ENCODE measurements at places on chromosomes 3 and 15. TPM values are rescaled to one million over a fixed set of nuclear protein-coding genes. Genes with fewer than 3 reads are reported as not detected.

Gene MYEF2
- total RNA-seq, result 4.1 TPM

Gene DUOXA2
- total RNA-seq, result not detected

Gene CGNL1
- total RNA-seq, result 0.24 TPM

Gene PDE12
- total RNA-seq, result 17.6 TPM

Gene PLA2G4F
- not detected for total RNA-seq

- DNase-seq, result peak; percentile 30
Observed at GRCh38 chr3:72230774-72231379, 445.9 kb upstream of the PROK2 start.

DNA sequence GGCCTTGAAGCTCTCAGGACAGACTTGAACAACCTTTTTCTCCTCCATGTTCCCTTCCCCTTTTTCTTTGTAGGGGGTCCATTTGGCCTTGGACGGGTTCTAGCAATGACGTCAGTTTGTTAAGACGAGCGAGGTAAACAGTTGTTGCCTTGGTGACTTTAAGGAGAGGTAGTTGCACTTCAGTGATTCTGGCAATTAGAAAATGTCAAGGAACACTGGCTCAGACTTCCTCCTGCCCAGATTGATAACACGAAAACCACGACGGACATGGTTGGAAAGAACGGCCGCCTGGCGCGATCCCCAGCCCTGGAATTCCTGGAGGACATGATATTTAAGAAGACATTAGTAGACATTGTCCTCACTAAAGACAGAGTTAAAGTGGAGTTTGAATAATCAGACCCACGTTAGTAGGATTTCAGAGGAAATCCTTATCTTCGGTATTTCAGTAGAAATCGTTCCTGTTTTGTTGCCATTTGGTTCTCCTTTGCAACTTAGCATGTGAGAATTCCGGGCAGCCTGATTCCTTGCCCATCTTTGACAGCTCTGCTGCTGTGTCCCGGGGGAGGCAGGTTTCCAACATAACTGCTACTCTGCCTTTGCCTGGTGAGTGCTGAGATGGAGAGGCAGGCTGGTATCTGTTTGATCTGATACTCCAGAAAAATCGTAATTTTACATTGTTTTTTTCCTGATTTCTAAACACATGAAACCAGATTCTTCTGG is 87.3 kb downstream of the ST6GAL1 start:
- DNase-seq, result no peak

- no peak for DNase-seq
Observed at GRCh38 chr15:68400066-68400456, 31.9 kb downstream of the ITGA11 start.

- DNase-seq, result peak; percentile 17
Observed at GRCh38 chr3:179410331-179410730, 40.9 kb downstream of the GNB4 start.

DNA sequence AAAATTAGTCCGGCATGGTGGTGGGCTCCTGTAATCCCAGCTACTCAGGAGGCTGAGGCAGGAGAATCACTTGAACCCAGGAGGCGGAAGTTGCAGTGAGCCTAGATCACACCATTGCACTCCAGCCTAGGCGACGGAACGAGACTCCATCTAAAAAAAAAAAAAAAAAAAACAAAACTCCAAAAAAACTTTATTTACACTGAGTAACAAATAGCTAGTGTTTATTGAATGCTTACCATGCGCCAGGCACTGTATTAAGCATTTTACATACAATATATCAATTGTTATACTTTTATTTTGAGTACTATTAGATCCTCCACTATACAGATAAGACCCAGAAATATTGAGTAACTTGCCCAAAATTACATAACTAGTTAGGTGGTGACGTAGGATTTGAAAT is 17.4 kb upstream of the ARIH1 start:
- DNase-seq, result no peak

GRCh38 chr3:29164825-29165224 is 116.0 kb upstream of the RBMS3 start:
- DNase-seq, result no peak

GRCh38 chr3:146092230-146092629 is 68.8 kb downstream of the PLOD2 start:
- no peak for DNase-seq

- no peak for DNase-seq
Observed at GRCh38 chr15:80127911-80128310, 24.9 kb upstream of the FAH start.

GRCh38 chr15:69862540-69862939 is 235.2 kb downstream of the TLE3 start:
- DNase-seq, result no peak

GRCh38 chr15:65987100-65987499 is 117.8 kb downstream of the RAB11A start:
- DNase-seq, result no peak

- no peak for DNase-seq
Observed at GRCh38 chr3:119324899-119325298, 30.7 kb downstream of the ARHGAP31 start.
